NAMALWA (cell line): ENCODE measurements at places on chromosomes 1 and 21.

DNA sequence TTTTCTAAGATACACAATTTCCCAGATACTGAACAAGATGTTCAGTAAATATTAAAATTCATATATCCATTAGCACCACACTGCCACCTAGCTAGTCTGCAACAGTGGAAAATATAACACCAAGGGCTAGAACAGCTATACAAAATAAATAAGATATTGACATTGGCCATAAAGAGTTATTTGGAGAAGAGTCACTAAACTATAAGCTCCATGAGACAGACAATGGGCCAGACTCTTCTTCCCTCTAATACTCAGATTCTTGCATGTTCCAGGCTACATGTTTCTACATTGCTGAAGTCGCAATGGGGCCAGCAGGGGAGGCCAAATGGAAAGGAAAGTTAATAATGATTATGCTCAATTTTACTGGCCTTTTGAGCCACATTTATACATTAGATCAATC, 21.5 kb downstream of the SPATA6 start:
- DNase-seq: peak; percentile 8

GRCh38 chr1:246794828-246795671, 70.8 kb downstream of the SCCPDH start:
- no peak for DNase-seq

GRCh38 chr1:207280706-207281105, 40.8 kb upstream of the CD55 start:
- no peak for DNase-seq

DNA sequence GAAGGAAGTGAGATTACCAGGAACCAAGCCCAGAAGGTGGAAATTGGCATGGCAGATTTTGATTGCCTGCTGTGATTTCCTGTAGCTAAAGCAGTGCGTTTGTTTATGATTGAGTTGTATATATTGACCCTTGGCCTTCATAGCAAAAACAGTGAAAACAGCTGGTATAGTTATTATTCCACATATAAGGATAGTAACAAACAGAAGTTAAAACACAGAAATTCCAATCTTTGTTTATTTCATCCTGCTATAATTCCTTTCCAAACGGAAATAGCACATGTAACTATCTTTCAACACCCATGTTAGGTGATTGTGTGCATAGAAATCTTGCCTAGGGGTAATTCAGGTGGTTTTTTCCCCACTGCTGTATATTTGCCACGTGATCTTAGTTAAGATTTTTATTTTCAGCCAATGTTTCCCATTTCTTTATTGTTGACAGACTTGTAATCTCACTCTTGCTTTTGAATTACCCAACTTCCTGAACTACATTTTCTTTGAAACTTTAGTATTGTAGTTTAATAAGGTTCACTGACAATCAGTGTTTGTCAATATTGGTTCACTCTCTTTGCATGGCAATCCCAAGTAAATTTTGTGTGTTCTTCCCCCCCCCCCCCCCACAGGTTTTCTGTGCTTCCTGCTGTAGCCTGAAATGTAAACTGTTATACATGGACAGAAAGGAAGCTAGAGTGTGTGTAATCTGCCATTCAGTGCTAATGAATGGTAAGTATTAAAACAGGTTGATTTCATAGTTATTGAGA, 102.7 kb downstream of the CC2D1B start:
- DNase-seq: no peak

- DNase-seq: no peak
These were observed 247.2 kb downstream of the FMN2 start for GRCh38 chr1:240338837-240339236.

DNA sequence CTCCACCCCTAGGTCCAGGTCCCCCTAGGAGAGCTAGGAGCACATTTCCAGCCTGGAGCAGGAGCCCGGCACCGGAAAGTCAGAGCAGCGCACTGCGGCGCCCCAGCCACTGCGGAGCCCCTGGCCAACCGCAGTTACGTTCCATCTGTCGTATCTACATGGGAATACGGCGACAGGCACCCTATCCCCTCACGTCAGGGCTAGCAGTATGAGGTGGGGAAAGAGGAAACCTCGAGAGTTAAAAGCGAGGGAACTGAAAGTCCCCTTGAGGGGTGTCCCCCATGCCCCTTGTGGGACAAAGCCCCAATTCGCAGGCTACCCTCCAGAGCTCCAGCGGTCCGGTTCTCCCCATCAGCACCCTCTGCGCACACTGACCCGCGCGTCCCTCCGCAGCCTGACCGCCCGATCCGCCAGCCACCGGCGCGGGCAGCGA, 995 bp downstream of the COLGALT2 start:
- no peak for DNase-seq

DNA sequence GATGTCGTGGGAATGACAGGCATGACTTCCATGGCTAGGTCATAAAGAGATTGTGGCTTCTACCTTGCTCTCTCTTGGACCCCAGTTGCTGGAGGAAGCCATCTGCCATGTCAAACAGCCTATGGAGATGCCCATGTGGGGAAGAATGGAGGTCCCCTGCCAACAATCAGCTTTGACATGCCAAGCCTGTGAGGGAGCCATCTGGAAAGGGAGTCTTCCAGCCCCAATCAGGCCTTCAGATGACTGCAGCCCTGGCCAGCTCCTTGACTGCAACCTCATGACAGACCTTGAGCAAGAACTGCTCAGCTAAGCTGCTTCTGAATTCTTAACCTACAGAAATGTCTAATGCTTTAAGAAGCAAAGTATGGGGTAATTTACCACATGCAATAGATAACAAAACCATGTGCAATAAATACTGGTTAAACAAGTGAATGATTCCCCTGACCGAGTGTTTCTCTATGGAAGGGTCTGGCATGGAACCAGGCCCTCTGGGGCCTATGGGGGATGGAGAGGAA, 187.1 kb downstream of the HIVEP3 start:
- DNase-seq: no peak

DNA sequence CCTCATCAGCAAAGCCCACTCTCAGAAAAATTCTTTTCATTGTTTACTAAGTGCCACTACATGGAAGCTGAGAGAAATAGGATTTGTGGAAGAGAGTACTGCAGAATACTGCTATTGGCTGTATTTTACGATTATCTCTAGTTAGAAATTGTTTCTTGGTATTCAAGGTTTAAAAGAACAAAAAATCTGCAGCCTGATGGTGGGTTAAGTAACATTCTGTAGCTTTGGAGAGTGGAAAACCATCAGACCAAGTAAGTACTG, 27.3 kb downstream of the PTTG1IP start:
- DNase-seq: no peak

GRCh38 chr1:79875187-79875586, 868.7 kb upstream of the ADGRL4 start:
- DNase-seq: no peak

GRCh38 chr1:210620867-210621488, 292.3 kb downstream of the HHAT start:
- DNase-seq: no peak

DNA sequence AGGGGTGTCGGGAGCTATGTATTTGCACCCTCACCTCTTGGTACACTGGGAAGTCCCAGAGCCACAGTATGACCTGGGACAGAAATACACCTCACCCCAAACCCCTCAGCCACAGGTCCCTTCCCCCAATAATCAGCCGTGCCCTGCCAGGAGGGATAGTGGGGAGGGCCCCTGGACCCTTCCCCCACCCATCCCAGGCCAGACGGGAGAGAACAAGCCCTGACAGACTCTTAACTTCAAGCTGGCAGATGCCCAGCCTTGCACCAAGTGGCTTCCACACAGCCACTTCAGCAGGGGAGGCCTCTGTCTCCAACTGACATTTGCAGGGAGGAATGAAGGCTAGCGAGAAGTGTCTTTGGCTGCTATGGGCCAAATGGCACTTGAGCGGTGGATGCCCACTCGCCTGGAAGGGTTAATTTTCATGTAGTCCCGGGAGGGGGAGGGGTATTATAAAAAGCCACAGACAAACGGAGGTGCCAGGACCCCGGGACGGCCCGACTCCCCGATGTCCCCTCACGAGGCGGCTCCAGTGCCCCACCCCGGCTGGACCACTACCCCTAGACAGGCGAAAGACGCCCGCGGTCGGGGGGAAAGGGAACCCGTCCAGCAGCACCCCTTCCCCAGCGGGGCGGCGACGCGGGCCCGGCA, 495 bp downstream of the SYNC start:
- no peak for DNase-seq

GRCh38 chr21:46322351-46323226, 1.1 kb downstream of the C21orf58 start:
- no peak for DNase-seq

- DNase-seq: no peak
These were observed 45.7 kb downstream of the PLPP3 start for GRCh38 chr1:56533621-56534020.

DNA sequence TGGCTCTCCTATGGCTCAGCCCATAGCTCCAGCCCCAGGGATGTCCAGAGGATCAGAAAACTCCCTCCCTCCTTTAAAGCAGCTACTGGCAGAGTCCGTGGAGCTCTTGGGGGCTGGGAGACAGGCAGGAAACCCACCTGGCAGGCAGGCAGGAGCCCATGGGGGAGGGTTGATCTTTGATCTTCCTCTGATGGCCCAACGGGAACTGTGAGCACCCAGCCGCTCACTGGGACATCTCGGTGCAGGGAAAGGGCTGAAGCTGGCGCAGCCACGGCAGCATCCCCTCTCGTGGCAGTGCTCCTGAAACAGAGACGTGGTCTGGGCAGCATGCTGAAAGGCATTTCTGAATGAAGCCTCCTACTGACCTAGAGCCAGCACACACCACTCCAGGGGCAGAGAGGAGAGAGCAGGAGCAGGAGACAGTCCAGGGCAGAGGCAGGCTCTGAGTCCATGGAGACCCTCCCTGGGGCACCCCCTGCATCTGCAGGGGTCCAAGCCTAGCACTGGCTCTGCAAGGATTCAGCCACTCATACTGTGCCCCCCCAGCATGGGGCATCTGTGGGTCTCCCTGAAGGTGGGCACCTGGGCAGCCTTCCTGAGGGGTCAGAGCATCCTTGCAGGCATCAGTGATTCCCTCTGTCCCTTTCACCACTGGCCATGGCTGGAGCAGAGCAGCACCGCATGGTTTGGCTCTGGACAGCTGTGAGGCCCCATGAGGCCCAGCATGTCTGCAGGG, 4.9 kb upstream of the SLX9 start:
- DNase-seq: no peak

- no peak for DNase-seq
These were observed 39.9 kb upstream of the TSPAN2 start for GRCh38 chr1:115129071-115129640.

DNA sequence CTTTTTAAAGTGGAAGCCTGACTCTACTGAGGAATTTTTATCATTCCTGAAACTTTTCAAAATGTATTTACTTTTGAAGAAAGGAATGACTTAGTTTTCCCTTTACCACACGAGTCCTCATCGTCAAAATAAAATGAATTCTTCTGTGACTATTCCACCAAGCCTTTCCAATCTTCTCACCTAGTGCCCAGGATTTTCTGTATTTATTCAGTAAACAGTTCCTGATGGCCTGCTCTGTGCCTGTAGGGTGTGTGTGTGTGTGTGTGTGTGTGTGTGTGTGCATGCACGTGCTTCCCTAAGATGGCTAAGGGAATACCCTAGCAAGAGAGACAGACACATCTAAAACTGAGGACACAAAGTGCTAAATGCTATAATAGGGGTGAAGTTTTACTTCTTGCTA, 395.0 kb upstream of the USP24 start:
- no peak for DNase-seq

- DNase-seq: no peak
These were observed 73.2 kb upstream of the KIAA1614 start for GRCh38 chr1:180839547-180839946.

- DNase-seq: no peak
These were observed 71.4 kb downstream of the IGSF21 start for GRCh38 chr1:18179009-18179408.

DNA sequence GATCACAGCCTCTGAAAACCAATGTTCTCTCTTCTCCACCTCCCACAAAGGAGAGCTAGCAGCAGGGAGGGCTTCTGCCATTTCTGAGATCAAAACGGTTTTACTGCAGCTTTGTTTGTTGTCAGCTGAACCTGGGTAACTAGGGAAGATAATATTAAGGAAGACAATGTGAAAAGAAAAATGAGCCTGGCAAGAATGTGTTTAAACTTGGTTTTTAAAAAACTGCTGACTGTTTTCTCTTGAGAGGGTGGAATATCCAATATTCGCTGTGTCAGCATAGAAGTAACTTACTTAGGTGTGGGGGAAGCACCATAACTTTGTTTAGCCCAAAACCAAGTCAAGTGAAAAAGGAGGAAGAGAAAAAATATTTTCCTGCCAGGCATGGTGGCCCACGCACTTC, 35.8 kb upstream of the TDRD10 start:
- DNase-seq: no peak

- no peak for DNase-seq
These were observed 3.7 kb upstream of the SHISAL2A start for GRCh38 chr1:52629325-52629643.

DNA sequence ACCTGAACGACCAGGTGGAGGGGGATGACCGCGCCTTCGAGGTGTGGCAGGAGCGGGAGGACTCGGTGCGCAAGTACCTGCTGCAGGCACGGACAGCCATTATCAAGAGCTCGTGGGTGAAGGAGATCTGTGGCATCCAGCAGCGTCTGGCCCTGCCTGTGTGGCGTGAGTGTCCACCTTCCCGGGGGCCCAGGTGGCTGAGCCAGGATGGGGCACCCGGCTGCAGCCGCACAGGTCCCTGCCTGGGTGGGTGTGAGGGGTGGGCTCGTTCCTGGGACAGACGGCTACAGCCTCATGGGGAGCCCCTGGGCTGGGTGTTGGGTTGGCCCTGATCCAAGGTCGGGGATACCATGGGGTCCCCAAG, 65.2 kb downstream of the TRIM11 start:
- DNase-seq: no peak

GRCh38 chr21:34675871-34676270, 7.1 kb downstream of the CLIC6 start:
- no peak for DNase-seq

DNA sequence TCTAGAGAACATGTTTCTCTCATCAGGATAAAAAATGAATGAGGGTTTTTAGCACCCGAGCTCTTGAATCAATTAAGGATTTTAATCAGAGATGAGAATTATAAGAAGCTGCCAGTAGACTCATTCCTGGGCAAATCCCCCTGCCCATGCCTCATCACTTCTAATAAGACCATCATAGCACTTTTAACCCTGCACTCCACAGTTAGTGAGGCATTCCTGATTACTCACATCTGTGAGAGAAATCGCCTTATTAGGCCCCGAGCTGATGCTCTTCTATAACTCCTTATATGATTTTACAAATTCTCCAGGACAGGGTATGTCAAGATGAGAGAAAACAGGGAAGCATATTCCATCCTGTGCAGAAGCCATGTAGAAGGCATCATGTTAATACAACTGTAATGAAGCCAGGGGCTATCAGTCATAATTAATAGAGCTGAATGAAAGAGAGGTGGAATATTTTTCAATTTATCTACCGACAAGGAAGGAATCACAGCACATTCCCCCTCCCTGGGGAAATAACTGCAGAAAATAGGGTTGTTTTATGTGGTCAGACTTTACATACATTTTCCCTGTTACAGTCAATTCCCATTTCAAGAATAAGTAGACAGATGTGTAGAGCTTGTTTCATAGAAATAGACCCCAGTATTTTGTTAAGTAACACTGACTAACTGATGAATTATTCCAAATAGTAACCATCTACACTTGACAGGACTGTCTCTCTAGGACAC, 272.7 kb downstream of the HHIPL2 start:
- DNase-seq: no peak

GRCh38 chr1:180652792-180653191, 21.0 kb downstream of the XPR1 start:
- no peak for DNase-seq
